ENCODE measurements at places on chromosomes 1 and 21.

- DNase-seq: no peak
Observed at GRCh38 chr21:45386728-45387371, 18.1 kb upstream of the COL18A1 start.

DNA sequence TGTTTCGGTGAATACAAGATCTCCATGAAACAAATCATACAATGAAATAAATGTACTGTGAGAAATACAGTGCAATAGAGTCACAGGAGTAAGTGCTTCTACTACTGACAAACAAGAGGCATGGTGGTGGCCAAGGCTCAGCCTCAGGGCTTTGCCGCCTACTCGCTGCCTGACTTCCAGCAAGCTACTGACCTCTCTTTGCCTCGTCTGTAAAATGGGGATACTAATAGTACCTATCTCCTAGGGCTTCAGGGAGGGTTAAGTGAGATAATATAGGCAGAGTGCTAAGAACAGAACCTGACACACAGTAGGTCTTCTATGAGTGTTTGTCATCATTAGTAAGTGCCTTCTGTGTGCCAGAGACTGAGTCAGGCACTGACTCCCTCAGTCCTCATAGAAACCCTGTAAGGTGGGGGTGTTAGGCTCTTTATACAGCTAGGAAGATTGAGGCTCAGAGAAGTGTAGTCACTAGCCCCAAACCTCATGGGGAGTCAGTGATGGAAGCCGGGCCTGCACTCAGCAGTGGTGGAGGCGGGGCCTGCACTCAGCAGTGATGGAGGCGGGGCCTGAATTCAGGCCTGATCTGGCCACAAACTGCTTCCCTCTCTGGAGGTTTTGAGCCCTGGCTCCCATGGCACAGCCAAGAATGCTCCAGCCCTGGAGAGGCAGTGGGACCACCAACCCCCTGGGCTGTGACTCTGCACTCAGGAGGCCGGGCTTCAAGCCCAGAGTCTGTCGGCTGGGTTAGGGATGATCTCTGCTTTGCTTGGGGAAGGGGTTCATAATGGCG, 6.8 kb downstream of the BSND start:
- DNase-seq: no peak

- DNase-seq: no peak
Observed at GRCh38 chr1:21534674-21535378, 25.6 kb downstream of the ALPL start.

DNA sequence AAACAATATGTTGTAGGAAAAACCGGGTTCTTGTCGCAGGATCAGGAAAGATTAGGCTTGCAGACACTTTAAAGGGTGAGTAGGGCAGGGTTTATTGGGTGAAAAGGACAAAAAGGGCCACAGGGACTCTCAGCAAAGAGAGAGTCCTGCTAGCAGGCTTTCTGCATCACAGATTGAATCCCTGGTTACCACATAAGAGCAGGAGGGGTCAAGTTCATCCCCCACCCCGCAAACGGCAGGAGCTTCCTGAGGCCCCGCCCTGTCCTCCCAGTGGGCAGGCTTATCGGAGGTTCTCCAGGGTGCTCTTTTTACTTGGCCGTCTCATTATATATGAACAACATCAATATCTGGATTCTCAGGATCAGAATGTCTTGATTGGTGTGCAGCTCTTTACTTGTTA, 47.7 kb downstream of the SYCP1 start:
- no peak for DNase-seq

DNA sequence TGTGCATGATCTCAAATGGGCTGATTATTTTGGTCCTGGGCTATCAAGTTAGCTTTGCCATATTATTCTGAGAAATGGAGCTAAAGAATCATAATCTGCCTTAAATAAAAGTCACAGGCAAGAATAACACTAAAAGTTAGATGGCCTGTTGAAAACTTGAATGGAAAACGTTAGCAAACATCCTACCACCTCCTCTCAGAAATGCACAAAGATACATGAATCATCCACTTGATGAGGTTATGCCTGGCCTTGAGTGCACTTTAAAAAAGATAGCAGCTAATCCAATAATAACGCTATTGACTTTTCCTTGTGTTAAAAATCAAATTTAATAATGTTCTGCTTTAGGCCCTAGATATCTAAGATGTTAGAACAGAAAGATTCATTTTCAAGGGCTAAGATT, 108.0 kb downstream of the KCNJ6 start:
- no peak for DNase-seq

DNA sequence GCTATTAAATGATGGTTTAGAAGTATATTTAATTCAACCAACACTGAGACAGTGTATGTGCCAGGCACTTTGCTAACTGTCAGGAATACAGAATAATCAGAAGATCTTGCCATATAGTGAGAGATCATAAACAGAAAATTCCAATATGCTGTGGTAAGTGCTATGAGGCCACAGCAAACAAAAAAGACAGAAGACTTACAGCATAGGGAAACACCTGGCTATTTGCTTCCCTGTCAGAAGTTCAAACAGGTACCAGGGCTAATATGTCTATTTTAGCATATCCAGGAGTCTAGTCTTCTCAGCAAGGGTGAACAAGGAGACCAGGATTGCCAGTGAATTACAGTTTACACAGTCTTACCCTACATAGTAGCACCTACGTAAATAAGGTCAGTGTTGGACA, 30.4 kb downstream of the TRIT1 start:
- no peak for DNase-seq

GRCh38 chr1:243926299-243926698, 76.3 kb upstream of the AKT3 start:
- no peak for DNase-seq

GRCh38 chr1:112423207-112423606, 27.2 kb downstream of the CTTNBP2NL start:
- no peak for DNase-seq

- peak; percentile 3 for DNase-seq
Observed at GRCh38 chr1:41533016-41533730, 48.7 kb upstream of the EDN2 start.

GRCh38 chr1:28291711-28292110, 32.4 kb downstream of the SESN2 start:
- DNase-seq: no peak

- DNase-seq: no peak
Observed at GRCh38 chr1:21652101-21652936, 16.8 kb downstream of the RAP1GAP start.

GRCh38 chr1:74771913-74772515, 39.1 kb downstream of the TYW3 start:
- no peak for DNase-seq

- no peak for DNase-seq
Observed at GRCh38 chr21:22450507-22450906, 1452.3 kb downstream of the NCAM2 start.

DNA sequence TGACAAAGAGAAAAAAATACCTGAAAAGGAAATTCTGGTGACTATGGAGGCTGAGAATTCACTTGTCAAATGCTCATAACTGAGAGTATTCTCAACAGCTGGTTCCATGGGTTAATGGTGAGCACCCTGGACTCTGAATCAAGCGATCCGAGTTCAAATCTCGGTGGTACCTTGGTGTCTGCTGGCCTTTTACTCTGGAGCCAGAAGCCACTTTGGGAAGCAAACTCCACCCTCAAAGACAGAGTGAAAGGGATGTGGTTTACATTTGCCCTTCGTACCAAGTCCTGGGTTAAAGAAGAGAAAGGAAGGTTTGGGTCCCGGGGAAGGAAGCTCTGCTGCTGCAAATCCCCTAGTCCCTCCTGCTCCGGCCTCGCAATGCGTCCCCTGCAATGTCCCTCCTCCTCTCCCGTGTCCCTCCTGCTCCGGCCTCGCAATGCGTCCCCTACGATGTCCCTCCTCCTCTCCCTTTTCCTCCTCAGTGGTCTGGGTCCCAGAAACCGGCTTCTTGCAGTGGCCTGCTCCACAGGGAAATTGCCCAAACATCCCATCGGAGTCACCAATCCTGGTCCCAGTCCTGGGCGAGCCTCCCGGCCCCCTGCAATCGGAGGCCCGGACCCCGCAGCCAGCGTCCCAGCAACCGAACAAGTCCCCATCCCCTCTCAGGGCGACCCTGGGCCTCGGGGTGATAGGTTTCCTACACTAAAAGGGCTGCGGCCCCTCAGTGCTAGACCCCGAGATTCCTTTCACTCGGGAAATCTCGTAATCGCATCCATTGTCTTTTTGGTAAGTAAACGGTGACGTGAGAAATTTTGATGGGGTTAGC, 129.4 kb downstream of the PPIAL4G start:
- no peak for DNase-seq

DNA sequence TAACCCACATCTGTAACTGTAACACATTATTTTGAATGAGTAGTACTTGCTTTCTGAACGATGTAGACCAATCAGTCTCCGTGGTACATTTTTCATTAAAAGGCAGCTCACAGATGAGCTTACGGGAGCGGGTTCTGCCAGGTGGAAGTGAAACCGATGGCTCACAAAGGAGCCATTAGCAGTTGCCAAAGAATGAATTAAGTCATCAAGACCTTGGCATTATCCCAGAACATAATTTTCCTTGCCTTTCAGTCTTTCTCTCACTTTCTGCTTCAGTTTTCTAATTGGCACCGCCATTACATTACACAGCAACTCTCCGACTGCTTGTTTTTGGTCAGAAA, 33.5 kb upstream of the UTS2 start:
- no peak for DNase-seq

DNA sequence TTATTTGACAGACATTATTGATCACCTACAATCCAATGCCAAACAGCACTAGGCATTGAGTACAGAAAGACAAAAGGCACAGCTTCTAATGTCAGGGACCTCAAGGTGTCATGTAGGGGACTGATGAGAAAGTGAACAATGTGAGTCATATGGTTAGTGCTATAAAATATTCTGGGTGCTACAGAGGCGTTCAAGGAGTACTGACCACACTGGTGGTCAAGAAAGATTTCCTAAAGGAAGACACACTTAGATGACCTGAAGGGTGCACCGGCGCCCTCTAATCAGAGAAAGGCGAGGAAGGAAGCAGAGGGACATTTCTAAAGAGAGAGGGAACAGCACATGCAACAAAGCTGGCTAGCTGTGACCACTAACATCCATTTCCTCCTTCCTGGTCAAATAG, 64.9 kb upstream of the F3 start:
- DNase-seq: no peak

- no peak for DNase-seq
Observed at GRCh38 chr1:11904978-11905377, 21.2 kb downstream of the KIAA2013 start.

GRCh38 chr1:101310506-101310905, 73.7 kb downstream of the S1PR1 start:
- DNase-seq: no peak

- DNase-seq: no peak
Observed at GRCh38 chr1:87149241-87150041, 179.2 kb upstream of the LMO4 start.

GRCh38 chr1:182084487-182085316, 23.2 kb upstream of the ZNF648 start:
- peak; percentile 68 for DNase-seq

DNA sequence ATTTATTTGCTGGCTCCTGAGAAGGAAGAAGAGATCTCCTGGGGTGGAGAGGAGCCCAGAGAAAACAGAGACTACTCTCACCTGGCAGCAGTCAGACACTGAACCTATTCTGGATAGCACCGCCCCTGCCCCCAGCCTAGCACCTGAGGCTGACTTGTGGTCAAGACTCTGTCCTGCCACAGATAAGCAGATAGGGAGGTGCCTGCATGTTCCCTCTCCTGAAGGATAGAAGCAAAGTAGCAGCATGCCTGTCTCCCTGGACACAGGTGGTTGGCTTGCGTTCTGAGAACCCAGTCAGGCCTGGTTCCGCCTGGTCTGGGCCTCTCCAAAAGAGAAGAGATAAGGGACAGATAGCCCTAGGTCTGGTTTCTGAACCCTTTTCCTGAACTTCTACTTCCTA, 1.3 kb upstream of the EFNA3 start:
- DNase-seq: no peak

DNA sequence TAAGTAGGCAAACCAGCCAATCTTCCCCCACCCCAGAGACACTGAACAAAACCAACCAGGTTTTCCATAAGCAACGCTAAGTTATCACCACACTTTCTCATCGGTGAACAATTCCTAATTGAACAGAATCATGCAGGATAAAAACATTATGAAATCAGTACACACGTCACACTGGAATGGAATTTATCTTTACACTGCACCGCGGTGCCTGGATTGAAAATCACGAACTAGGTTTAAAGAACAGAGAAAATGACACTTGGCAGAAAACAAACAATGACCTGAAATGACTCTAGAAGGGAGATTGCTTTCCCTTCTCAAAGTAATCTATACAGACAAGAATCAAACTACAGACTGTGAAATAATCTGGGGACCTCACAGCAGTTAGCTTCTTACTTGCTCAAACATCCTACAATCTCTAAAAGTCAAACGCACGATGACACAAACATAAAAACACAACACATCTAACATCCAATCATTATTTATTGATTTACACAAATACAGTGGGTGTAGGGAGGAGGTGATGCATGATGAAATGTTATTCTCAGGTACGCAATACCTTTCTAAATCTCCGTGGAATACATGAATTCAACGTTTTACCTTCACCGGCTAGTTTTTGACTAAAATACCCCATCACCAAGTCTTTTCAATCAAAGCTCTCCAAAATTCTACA, 1.9 kb downstream of the EIF4G3 start:
- no peak for DNase-seq

DNA sequence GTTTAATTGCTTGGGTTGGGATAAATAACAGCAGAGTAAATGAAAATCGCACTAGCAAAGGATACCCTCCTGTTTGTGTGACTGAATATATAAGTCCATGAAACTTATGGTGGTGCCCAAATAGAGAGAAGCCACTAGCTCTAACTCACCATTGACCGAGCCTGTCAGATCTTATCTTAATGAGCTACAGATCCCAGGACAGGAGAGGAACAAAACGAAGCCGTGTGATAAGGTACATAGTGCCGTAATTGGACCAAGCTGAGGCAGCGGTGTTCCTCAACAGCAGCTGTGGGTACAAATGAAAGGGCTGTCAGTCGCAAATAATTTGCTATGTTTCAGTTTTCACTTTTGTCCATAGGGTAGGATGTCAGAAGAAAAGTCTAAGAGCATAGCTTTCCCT, 276.1 kb downstream of the PTBP2 start:
- DNase-seq: no peak

DNA sequence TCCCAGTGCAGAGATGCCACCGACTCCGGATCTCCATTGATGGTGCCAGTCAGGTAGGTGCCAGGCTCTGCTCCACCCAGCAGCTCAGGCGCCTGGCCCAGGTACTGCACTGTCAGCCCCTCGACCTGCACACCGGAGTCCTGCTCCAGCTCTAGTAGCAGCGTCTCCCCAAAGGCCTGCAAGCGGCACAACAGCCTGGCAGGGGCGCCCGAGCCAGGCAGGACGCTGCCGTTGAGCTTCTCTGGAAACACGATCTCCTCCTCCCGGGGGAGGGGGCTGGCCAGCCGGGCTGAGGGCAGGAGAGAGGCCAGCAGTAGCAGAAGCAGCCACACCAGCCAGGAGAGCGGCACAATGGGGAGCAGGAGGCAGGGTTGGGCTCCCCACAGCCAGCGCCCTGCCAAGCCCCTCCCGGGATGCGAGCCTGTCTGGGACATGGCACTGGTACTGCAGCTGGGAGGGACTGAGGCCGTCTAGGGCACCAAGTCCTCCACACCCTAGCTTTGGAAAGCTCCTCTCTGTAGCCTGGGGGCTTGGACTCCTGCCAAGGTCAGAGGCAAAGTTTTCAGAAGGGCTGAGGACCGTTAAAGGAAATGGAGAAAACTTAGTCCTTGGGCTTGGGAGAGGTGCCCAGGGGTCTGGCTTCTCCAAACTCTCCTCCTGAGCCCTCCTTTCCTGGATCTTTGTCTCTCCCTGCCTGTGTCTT, 509 bp downstream of the ADAMTS4 start:
- DNase-seq: no peak
